ENCODE measurements at places on chromosomes 5 and 9.

GRCh38 chr9:14706530-14707140 lies 13.4 kb upstream of the ZDHHC21 start:
- DNase-seq: no peak

- DNase-seq: no peak
Measured at GRCh38 chr9:107486674-107487520, 2.7 kb downstream of the KLF4 start.

- no peak for DNase-seq
Measured at GRCh38 chr5:143426437-143426991, 23.0 kb upstream of the NR3C1 start.

- no peak for DNase-seq
Measured at GRCh38 chr5:53035868-53036381, 46.8 kb downstream of the ITGA2 start.

GRCh38 chr5:151740336-151740942 lies 18.0 kb downstream of the ATOX1 start:
- DNase-seq: peak; percentile 51

DNA sequence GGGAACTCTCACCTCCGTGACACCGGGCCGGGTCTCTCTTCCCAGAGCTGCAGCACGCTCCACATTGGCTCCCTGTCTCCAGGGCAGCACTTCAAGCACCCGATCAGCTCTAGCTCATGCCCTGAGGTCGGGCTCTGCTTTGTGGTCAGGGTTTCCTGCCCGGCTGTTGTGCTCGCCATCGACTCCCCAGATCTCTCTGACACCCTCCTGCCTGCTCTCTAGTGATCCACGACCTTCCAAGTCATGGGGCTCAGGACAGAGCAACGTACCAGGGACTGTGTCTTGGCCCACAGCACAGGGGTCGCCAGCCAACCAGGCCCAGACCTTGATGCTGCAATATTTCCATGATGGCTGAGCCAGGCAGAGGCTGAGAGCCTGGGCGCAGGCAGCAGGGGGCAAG lies 45.1 kb downstream of the PRRT1B start:
- peak; percentile 29 for DNase-seq

DNA sequence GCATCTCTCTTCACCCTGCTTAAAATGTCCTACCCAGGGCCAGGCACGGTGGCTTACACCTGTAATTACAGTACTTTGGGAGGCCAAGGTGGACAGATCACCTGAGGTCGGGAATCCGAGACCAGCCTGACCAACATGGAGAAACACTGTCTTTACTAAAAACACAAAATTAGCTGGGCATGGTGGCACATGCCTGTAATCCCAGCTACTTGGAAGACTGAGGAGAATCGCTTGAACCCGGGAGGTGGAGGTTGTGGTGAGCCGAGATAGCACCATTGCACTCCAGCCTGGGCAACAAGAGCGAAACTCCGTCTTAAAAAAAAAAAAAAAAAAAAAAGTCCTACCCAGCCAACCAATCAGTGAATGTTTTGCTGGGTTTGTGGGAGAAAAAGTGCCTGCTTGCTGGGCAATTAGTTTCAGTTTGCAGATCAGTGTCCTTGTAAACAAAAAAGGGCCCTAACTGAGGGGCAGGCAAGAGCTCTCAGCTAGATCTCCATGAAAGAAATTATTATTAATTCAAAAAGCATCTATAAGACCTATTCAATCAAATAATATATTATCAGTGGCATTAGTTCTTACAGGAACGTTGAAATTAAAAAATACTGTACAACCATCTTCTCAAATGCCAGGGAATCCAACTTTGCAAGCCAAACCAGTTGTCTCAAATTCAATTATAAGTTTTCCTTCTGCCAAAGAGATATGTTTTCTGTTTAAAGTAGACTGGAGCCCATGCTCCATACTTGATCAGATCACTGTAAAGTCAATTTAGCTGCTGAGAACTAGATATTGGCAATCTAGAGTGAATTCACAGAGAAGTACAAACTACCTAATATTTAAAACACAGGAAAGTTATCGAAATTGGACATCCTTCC lies 3.9 kb downstream of the MEGF9 start:
- peak; percentile 72 for DNase-seq

GRCh38 chr5:142863856-142864255 lies 93.7 kb downstream of the ARHGAP26 start:
- DNase-seq: no peak
